ENCODE measurements at places on chromosomes 7 and 10. TPM values are rescaled to one million over a fixed set of nuclear protein-coding genes. Genes with fewer than 3 reads are reported as not detected.

- DNase-seq, result no peak
These were observed 621 bp upstream of the CAV1 start for GRCh38 chr7:116524221-116524608.

GRCh38 chr7:45670717-45671116 lies 96.5 kb downstream of the ADCY1 start:
- DNase-seq, result no peak

DNA sequence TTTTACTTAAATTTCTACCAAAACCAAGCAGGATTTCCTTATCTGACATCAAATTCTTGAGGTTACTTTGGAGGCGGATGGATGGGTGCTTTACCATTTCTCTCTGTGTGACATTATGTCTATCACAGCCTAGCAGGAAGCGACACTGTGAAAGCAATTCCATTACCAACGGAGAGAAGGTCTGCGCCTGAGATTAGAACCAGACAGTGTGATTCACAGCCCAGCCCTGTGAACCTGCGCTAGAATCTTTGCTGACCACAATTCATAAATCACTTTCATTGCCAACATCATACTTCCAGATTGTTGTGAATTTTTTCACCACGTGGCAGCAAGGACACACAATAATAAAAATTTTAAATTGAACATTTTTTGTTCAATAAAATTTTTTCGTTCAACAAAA lies 126.5 kb downstream of the CUBN start:
- peak; percentile 29 for DNase-seq

DNA sequence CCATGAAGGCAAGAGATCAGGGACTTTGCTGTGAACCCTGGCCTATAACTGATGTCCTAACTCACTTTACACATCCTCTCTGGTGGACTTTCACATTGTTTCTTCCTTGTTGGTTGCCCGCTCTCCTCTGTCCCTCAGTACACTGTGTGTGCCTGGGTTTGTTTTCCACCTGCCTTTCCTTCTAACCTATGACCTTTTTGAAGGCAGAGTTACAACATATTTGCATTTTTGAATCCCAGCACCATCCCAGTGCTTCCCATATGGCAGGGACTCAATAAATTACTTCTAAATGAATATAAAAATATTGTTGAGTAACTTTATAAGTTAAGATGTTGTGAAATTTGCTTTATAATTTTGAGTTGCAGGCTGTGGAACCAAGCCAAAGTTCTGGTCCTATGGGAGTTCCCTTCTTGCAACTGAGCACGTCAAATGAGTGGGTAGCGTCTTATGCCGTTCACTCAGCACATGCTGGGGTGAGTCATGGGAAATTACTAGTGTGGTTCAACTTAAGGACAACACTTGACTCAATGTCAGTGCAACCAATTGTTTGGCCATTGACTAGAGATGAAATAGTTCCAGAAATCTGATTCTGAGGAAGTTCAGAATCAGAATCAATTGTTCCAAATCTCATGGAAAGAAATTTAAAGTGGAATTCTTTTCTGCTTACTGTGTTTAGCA lies 250.9 kb downstream of the TWIST1 start:
- no peak for DNase-seq

DNA sequence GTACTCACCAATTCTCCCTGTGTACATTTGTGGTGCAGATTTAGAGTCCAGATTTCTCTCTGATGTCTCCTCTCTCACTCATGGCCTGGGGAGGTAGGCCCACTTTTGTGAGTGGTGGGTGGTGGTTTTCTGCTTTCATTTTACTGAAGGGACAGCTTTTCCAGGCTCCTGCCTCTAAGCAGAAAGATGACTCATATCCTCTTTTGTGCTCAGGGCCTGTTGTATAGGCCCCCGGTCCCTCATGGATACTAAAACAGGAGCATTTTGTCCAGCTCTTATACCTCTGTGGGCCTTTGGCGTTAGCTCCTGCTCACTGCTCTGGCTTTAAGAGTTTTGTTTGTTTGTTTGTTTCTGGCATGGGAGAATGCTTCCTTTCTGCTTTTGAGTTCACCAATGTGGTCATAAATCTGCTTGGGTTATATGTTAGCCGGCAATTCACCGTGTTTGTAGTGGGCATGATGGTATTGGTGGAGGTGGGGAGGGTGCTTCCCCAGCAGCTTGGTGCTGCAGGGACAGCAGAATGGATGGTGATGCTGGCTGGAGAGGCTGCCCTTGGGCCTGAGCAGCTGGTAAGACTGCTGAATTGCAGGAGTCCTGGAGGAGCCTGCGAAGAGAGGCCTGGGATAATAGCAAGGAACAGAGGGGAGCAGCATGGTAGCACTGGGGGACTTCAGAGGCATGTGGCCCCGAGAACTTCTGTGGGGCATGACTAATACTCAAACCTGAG lies 468.7 kb downstream of the RPS24 start:
- peak; percentile 29 for DNase-seq

DNA sequence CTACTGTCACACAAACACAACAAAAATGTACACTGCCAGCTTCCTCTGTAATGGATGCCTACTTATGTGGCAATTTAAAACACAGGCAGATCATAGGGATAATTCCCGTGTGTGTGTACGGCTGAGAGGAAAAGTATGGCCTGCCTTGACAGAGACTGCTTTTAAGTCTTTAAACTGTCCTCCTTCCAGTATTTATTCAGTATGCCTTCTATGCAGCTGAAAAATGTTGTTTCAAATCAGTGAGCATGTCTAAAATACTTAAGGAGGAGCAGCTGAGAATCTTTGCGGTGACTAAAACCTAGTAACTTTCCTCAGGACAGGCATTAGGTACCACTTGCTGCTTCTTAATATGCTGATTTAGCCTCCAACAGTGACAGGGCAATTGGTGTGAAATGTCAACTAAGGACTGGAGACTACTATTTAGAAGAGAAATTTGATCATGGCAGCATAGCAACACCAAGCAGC lies 126.3 kb downstream of the CACNA2D1 start:
- no peak for DNase-seq

- DNase-seq, result no peak
These were observed 317.0 kb downstream of the CACNA2D1 start for GRCh38 chr7:82126576-82126975.

- DNase-seq, result no peak
These were observed 774.0 kb downstream of the DNAJB9 start for GRCh38 chr7:109343678-109344077.

DNA sequence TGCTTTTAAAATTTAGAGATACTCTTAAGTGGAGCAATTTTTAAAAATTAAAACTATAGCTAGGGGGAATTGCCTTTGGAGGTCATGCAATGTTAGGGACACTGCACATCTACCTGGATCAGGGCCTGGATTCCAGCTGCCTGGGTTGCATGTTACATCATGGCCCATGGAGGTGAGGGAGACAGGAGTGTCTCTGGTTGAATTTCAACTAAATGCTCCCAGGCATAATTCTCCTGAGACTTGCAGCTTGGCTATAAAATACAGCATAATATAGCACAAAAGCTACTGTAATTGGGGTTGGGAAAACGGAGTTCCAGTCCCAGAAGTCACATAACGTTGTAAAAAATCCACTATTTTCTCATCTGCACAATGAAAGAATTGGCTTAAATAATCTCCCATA lies 782.5 kb downstream of the LRMDA start:
- no peak for DNase-seq

DNA sequence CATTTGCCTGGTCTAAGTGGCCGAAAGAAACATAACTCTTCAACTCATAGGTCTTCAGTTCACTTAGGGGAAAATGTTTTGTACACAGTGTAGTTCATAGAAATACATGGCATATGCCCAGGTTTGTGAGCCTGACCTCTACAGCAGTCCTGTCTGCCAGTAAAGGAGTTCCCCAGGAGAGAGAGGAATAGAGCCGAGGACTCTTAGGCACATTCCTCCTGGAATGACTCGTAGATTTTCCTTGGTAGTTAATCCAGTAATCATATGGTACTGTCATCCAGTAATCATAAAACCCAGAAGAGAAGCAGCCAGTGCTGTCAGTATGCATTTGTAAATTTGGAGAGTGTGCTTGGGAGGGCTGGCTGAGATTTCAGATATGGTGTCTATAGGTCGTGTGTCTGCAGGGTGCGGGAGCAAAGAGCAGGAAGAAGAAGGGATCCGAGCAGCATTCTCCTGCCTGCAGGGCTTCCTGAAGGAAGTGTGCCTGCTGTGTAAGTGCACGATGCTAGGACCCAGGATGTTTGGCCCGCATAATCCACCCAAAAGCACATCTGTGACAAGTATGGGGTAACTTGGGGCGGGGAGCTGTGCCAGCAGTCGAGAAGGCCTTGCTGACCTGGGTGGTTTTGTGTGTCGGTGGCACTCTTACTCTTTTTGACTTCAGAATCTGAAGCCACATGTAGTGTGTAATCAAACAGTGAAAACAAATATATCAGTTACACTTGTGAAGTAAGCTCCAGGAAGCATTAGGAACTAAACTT lies 13.9 kb downstream of the EIF4H start:
- DNase-seq, result no peak

DNA sequence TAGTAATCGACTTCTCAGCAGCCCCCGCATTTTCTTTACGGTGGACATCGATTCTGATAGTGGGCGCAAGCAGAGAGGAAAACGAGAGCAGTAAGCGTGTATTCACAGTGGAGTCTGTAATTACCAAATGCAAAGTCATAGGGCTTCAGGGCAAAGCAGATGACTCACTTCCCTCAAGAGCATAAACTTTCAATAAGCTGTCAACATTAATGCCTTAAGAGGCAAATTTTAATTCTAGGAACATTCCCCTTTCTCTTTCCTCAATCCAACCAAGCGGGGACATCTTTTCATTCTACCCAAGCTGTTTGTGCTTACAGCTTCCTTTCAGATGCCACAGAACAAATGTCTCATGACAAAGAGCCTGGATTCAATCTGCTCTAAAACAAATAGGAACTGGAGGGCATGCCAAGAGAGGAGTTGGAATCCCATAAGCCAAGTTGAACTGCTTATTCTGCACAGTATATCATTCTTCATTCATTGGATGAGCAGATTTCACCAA lies 48.6 kb downstream of the MALSU1 start:
- no peak for DNase-seq

DNA sequence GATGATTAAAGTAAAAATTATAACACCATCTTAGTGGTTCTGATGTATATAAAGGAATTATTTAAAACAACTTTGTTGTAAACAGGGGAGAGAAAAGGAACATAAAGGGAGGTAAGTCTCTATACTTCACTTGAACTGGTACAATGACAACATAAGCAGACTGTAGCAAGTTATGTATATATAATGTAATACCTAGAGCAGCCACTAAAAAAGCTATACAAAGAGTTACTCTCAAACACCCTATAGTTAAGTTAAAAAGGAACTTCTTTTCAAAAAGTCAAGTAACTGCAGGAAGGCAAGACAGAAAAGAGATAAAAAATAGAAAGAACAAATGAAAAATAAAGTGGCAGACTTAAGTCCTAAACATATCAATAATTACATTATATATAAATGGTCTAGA lies 82.3 kb downstream of the ZNF503 start:
- DNase-seq, result no peak

GRCh38 chr10:58641708-58642107 lies 129.0 kb downstream of the BICC1 start:
- no peak for DNase-seq

DNA sequence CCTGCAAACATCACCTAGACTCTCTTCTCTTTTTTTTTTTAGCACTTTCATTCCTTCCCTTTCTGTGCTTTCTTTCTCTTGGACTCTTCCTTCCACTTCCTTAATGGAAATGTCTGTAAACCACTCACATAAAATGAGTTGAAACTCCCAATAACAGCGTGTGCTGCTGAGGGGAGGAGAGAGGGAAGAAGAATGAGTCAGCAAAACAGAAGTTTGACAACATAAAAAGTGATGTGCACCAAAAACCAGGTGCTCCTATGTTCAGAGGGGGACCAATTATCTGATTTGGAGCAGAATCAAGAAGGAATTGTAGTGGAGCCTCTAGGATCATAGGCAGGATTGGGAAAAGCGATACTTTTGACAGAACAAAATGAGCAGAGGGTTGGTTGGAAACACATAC lies 712.1 kb upstream of the IGFBP3 start:
- no peak for DNase-seq

GRCh38 chr10:132560241-132560731 lies 22.7 kb downstream of the INPP5A start:
- no peak for DNase-seq

- DNase-seq, result no peak
These were observed 1.1 kb downstream of the NDUFB2 start for GRCh38 chr7:140697447-140698143.

DNA sequence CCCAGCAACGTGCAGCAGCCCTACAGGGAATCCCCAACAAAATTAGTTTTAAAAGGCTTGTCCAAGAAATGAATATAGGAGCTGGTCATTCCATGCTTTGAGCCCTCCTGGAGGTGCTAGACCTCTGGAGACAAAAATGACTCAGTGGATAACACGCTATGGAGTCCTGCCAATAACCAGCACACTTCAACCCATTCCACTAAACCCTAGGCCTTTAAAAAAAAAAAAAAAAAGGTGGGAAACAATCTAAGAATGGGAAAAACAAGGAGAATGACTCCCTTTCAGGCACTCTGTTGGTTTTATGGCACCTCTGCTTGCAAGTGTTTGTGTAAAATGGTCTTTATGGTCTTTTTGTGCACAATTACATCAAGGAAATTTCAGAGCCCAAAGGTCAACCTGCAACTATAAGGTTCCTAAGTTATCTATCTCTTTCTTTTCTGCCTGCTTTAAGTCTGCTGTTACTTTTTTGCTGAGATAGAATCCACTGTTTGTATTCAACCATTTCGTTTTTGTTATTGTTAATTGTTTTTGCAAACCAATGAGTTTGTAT lies 21.3 kb downstream of the AVL9 start:
- DNase-seq, result no peak

GRCh38 chr7:69654849-69655707 lies 56.8 kb downstream of the AUTS2 start:
- DNase-seq, result no peak

DNA sequence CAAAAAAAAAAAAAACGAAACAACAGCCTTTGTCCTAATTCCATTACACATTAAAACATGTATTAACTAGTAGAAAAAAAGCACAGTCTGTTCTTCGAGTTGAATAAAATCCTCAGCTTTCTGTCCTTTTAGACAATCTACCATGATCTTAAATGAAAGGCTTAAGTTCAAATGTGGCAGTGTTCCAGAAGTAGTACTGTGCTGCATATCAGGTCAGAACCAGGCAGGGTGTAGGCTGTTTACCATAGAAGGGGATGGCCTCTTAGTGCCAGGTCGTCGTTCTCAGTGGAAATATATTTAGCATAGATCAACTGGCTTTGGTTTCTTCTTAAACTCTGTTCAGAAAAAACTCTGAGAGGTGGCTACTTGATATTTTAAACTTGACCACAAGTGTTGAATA lies 612.0 kb downstream of the CNTNAP2 start:
- DNase-seq, result no peak

Gene MMRN2
- 1.3 TPM for total RNA-seq

Gene MAT1A
- total RNA-seq, result 0.09 TPM

Gene ASB15
- total RNA-seq, result not detected

Gene PTPRN2
- 1.2 TPM for total RNA-seq

Gene FAM25A
- not detected for total RNA-seq

Gene LIPN
- total RNA-seq, result not detected

Measured in endodermal cell (in vitro differentiated cells).